CD8-positive, alpha-beta memory T cell (primary cell): ENCODE measurements at places on chromosomes 5 and 9.
A peak's percentile ranks its signal among the peaks of the same experiment; 100 is the strongest.

GRCh38 chr9:281741-282645 lies 67.3 kb downstream of the DOCK8 start:
- peak; percentile 39 for DNase-seq

DNA sequence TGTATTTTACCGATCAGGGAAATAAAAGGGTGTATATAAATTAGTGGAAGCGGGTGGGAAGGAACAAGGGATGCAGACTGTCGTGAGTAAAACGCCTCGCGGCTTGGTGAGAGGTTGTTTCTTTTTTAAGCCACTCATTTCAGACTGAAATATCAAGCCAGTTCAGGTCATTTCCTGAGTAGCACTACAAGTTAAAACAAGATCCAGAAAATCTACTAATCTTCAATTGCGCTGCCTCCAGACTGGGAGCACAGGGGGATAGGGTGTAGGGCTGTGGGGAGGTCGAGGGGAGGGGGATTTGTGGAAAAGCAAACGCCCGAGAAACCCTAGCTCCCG lies 140.8 kb downstream of the TSSK1B start:
- no peak for DNase-seq

- no peak for DNase-seq
Observed at GRCh38 chr9:134585021-134585561, 56.5 kb upstream of the COL5A1 start.

GRCh38 chr5:9411142-9411541 lies 134.7 kb downstream of the SEMA5A start:
- DNase-seq: no peak

- no peak for DNase-seq
Observed at GRCh38 chr9:26770821-26771220, 121.8 kb downstream of the CAAP1 start.

DNA sequence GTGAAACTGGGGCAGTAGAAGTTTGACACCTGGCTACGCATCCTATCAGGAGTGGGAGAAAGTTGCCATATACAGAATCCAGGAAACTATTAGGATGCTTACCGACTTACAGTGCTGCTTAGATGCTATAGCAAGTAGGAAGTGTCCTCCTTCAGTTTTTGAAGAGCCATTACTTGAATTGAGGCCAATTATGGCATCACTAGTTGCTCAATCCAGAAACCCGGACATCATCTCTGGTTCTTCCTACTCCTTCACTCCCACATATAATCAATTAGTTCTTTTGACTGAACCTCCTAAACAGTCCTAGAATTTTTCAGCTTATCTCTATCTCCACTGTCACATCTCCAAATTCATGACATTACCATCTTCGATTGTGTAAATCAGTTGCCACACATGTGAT lies 41.8 kb upstream of the UGCG start:
- DNase-seq: no peak

DNA sequence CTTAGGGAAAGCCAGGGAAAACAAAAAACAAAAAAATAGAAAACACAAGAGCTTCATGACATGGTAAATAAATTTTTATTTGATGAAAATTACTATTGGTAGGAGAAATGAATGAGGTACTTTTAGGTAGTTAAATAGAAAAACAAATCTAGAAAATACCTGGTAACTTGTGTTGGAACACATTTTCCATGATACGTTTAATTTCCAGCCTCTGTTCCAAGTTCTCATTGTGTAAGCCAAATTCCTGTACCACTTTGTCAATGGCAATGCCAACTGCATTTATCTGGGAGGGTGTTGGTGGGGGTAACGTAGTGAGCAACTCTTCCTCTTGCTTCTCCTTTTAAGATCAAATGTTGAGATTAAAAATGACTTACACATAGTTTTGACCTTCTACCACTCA lies 9.4 kb downstream of the TUT7 start:
- no peak for DNase-seq

GRCh38 chr5:42672925-42673324 lies 83.7 kb upstream of the CCDC152 start:
- no peak for DNase-seq

DNA sequence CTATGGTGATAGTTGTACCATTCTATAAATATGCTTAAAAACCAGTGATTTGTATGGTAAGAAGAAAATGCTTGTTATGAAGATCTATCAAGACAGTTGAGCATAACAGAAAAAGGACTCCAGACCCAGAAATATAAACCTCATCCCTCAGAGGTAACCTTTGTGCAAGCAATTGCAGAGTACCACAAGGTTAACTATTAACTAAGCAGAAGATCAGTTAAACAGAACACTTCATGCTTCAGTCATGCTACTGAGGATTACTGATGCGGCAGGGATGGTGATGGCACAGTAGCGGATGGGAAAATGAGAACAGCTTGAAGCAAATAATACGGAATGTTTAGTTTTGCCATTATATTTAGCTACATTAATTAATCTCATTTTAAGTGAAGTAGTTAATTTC lies 45.5 kb downstream of the IARS1 start:
- DNase-seq: no peak

GRCh38 chr5:151052836-151053235 lies 28.0 kb downstream of the TNIP1 start:
- DNase-seq: no peak

GRCh38 chr5:152237531-152237930 lies 167.5 kb downstream of the NMUR2 start:
- no peak for DNase-seq

- DNase-seq: no peak
Observed at GRCh38 chr9:80928697-80929096, 760.6 kb downstream of the TLE1 start.

DNA sequence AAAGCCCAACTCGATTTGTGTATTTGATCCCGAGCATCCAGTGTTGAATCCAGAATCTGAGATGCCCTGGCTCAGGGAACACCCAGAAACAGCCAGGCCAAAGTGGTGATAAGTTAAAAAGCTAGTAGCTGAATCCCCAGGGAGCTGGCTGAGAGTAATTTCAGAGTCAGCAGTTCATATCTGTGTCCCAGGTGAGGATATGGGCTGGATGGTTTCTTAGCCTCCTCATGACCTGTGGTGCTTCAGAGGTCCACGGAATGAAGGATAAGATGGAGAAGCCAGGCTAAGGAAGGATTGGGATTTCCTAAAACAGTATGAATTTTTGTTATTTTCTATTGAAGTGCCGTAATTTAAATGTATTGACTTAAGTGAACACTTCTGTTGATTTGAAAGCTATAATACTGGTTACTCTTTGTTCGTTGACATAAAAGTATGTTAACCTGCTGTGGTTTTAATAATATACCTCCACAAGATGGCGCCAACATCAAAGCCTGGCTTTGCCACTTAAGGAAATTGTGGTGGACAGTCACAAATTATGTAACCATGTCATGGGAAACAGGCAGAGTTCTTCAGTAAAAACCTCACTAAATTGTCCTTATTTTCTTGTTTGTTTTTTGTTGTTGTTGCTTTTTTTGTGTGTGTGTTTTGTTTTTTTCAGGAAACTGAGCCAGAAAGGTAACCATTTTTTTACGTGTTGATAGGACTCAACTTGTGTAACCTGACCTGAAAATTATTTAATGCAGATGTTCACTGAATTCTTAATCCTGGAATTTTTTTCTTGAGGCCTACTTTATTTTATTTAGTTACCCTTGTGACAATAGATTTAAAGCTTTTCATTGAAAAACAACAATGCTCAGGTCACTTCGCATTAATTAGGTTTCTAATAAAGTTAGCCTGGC lies 11.4 kb downstream of the MTAP start:
- peak; percentile 69 for DNase-seq

- no peak for DNase-seq
Observed at GRCh38 chr5:135127439-135128240, 93.6 kb upstream of the PITX1 start.

GRCh38 chr5:103394676-103395075 lies 136.1 kb downstream of the MACIR start:
- no peak for DNase-seq
